ENCODE measurements at places on chromosomes 1 and 21.
A peak's percentile ranks its signal among the peaks of the same experiment; 100 is the strongest.

DNA sequence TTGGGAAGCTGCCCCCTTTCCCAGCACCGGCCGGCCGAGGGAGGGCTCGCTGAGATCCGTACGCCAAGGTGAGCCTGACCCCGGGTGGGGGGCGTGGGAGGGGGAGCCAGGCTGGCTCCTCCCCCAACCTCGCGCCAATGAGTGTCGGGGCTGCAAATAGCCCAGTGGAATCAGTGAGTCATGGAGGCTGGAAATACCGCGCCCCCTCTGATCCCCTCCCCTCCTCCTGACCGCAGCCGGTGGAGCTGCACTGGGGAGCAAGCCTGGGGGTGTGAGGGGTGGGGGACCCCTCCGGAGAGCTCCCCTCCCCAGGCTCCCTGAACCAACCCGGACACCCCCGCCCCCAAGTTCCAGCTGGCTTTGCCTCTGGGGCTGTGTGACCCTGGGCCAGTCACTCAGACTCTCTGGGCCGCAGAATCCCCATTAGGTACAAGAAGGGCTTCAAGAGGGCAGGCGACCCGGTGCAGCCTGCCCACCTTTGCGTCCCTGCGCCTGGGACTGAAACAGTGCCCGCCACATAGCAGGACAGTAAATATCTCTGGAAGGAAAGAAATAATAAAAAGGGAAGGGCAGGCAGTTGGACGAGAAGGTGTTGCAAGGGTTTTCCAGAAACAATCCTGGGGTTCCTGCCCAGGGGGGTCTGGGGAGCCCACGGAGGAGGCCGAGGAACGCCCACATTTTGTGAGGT, 4.5 kb downstream of the HSPB7 start:
- no peak for DNase-seq

DNA sequence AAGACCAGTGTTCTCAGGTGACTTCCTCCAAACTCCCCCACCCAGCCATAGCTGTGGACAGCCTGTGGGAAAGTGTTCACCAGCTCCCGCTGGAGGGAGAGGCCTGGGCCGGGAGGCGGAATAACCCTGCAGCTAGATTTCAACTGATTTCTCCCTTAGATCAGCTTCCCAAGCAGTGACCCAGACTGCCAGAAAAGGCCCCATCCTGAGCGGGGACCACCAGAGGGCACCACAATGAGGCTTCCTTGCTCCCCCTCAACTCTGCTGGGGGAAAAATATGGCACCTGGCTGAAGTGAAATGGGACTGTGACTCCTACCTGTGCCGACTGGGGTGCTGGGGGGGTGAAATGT, 50.8 kb downstream of the RHBG start:
- DNase-seq, result no peak

DNA sequence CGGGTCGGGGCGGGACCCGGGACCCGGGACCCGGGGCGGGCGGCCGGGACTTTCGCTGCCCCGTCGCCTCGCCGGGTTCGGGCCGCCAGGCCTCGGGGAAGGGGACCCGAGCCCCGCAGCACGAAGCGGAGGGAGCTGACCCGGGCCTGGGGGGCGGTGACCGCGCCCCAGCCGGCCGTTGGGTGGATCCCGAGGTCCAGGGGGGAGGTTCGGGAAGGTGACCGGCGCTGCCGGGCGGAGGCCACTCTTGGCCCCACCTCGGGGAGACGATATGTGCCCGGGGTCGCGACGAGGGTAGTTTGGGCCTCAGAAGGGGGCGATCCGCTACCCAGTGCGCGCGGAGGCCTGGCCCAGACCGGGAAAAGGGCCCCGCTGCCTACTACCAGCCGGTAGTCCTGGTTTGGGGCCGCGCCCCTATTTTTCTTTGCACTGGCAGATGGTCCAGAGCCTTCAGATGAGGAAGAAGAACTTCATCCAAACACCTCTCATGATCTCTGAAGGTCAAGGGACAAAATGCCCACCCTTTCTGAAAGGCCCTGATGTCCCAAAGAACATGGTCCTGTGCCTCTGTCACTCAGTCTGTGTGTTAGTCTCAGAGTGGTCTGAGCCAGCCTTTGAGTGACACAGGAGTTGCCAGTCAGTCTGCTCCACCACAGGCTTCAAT, 766 bp downstream of the AGO4 start:
- DNase-seq, result peak; percentile 18

- no peak for DNase-seq
These were observed 545.9 kb downstream of the COL11A1 start for GRCh38 chr1:102562380-102562779.

GRCh38 chr21:42179316-42179715, 39.6 kb upstream of the ABCG1 start:
- no peak for DNase-seq
